Uterine smooth muscle cell (primary cell): ENCODE measurements at places on chromosomes 7 and 10. TPM values are rescaled to one million over a fixed set of nuclear protein-coding genes. Genes with fewer than 3 reads are reported as not detected.

Gene ASZ1
- total RNA-seq: not detected in 2 replicates

Gene TM9SF3
- 142 and 161 TPM in 2 replicates for total RNA-seq

Gene MINDY3
- 37.4 and 45.8 TPM in 2 replicates for total RNA-seq

Gene NPY
- not detected in 2 replicates for total RNA-seq

Gene SFTPD
- total RNA-seq: not detected in 2 replicates

Gene SORCS1
- total RNA-seq: not detected in 2 replicates

Gene KCNH2
- total RNA-seq: 4.4 and 5.2 TPM in 2 replicates

Gene VWDE
- under 0.01 and 0.33 TPM in 2 replicates for total RNA-seq

Gene ANLN
- total RNA-seq: 46.6 and 194 TPM in 2 replicates
